ENCODE measurements at places on chromosomes 16 and 17.

- DNase-seq, result no peak
Measured at GRCh38 chr16:65334081-65334480, 212.2 kb upstream of the CDH11 start.

DNA sequence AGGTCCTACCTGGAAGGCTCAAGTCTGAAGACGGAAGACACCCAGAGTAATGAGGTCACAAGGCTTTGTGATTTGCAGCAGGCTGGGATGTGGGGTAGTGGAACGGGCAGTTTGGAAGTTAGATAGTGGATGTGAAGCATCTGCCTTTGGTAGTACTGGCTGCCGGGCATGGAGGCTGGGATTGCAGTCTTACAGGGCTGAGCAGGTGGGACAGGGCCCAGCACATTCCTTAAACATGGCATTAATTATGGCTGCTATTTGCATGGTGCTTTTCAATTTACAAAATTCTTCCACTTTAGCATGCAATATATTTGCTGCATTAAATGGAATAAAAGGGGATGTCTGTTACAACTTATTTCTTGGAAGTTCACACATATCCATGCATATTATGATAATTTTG is 161.2 kb downstream of the UTP18 start:
- no peak for DNase-seq

DNA sequence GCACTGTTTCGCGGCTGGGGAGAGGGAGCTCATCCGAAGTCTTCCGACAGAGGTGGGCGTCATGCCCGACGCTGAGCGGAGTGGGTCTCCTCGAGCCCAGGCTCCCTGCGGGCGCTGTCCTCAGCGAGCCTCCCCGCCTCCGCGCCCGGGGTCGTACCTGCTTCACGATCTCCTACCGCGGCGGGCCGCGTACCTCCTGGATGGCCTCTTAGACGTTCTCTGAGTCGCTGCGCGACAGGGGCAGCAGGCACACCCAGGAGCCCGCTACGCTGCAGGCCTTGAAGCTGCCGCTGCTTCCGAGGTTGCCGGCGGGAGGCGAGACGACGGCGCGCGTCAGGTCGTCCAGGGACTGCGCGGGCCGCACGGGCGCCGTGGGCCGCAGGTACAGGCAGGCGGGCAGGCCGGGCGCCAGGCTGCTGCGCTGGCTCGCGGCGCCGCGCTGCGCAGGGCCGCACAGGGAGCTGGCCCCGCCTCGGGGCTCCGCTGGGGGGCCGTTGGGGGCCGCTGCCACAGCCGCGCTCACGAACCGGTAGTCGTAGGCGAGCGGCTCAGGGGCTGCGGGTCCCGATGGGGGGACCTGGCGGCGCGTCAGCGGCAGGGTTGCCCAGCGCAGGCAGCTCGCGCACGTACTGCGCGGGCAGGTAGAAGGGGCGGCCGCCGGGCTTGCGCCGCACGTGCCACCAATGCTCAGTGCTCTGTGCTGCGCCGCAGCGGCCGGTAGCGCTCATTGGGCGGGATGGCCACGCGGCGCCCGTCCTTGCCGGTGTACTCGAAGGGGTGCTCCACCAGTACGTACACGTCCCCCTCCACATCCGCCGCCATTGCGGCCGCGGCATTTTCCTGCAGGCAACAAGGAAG is 116.4 kb upstream of the SMURF2 start:
- DNase-seq, result no peak

DNA sequence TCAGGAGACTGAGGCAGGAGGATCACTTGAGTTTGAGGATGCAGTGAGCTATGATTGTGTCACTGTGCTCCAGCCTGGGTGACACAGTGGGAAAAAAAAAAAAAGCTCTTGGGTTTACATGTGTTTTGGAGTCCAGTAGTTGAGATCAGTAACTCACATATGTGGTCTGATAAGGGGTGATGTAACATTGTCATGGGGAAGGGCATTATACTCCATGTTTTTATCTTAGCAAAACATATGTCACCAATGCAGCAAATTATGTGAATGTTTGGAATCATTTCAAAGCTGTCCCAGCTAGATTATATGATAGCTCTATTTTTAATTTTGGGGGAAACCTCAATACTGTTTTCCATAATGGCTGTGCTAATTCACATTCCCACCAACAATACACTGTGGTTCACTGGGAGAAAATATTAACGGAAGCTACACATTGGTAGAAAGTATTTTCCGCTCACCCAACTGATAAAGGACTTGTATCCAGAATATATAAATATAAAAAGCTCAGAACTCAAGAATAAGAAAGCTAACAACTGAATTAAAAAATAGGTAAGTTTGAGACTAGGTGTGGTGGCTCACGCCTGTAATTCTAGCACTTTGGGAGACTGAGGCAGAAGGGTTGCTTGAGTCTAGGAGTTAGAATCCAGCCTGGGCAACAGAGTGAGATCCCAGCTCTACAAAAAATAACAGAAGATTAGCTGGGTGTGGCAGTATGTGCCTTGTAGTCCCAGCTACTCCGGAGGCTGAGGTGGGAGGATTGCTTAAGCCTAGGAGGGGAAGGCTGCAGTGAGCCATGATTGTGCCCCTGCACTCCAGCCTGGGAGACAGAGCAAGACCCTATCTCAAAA is 224.1 kb upstream of the TBX2 start:
- no peak for DNase-seq

DNA sequence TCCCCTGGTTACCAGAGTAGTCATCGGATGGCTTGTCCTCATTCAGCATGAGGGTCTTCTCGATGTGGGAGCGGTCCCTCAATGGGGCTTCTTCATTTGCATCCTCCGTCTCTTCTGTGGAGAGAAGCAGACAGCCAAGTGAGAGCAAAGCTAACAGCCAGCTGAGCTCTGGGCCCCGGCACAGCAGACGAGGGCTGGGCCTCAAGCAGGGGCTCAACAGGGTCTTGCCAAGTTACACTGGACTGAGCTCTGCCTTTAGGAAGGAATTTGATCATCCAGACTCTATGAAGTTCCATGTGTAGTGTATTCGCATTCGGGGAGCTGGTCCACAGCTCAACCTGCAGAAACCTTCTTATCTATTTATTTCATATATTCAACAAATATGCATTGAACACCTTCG is 37.4 kb downstream of the SRL start:
- DNase-seq, result no peak

- DNase-seq, result no peak
Measured at GRCh38 chr17:33551911-33552310, 258.8 kb upstream of the ASIC2 start.

DNA sequence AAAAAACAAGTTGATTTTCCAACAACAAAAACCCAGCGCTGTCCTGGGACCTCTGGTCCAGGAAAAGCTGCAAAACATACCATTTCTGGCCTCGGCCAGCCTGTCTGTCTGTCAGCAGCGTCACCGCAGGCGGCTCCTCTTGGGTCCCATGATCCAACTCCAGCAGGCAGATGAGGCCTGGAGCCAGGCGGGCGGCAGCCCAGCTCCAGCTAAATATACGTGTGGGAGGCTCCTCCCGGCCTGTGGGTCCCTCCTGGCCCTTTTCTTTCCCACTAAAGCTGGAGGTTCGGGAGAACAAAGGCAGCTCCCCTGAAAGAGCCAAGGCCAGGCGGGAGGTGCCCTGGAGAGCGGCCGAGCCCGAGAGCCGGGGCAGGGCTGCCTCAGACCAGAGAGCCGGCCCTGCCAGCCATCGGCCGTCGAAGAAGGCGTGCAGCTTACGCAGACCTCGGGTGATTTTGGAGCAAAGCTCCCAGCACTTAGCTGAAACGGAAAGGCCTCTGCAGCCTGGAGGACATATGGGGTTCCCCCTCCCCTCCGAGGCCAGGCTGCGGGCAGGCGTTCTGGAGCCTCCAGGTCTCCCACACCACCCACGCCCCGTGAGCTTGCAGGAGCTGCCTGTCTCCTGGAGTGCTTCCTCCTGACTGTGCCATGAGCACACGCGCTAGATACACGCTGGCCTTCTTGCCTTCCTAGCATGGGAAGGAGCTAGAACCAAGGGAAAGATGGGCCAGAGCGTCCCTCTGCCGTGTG is 19.9 kb upstream of the JPH3 start:
- DNase-seq, result no peak

DNA sequence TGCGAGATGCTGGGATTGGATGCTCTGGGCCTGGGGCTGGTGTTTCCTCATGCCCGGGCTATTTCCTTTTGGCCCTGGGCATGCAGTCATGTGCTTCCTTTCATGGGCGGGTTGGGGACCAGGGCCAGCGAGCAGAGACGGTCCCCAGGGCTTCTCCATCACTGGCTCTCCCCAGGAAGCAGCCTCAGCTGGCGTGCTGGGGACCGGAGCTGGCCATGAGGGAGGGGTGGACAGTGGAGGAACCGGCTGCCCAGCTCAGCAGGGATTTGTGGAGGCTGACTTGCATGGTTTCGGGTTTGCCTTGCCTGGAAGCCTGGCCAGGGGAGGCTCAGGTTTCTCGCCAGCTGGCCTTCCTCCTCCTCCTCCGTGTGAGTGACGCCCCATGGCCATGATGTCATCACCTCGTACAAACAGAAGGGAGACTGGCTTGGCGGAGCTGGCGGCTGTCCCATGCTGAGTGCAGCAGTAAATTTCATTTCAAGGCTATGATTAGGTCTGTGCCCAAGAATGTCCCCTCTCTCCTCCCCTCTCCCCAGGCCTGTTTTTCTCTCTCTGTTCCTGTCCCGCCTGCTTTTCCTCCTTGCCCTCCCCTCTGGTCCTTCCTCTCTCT is 8.9 kb upstream of the TIMP2 start:
- DNase-seq, result no peak

All from CD4-positive, alpha-beta T cell treated with Interleukin-4 for 4 hours (primary cell).